ENCODE measurements at places on chromosomes 11 and 22.

DNA sequence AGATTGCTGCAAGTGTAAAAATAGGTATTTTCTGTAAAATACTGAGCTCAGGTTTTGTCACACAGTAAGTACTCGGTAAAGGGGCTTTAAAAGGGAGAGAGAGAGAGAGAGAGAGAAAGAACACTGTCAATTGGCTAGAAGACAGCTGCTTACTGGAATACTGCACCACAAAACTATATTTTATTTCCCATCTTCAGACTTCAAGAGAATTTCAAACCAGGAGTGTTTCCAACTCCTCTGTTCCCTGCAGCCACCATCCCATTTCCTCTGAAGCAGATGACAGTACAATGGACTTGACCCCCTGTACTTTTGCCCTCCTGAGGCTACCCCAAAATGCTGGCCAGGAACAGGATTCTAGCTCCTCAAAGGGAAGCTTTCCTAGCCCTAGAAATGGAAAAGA lies 89.7 kb downstream of the RELT start:
- no peak for DNase-seq

DNA sequence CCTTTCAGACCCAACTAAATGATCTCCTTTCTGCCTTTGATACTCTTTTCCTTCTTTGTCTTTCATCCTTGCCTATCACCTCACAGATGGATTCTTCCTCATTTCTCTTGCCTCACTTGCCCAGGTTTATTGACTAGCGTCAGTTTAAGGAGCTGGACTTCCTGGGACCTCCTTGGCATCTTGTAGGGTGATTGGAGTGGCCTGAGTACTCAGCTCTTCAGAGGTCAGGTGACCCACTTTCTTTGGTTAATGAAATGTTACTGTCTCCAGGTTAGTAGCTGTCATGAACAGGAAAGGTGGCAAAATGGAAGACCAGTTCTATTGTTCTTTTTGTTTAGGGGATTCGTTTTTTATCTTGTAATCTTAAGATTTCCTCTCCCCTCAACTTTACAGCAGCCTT lies 4.6 kb upstream of the BACE1-AS start:
- no peak for DNase-seq

DNA sequence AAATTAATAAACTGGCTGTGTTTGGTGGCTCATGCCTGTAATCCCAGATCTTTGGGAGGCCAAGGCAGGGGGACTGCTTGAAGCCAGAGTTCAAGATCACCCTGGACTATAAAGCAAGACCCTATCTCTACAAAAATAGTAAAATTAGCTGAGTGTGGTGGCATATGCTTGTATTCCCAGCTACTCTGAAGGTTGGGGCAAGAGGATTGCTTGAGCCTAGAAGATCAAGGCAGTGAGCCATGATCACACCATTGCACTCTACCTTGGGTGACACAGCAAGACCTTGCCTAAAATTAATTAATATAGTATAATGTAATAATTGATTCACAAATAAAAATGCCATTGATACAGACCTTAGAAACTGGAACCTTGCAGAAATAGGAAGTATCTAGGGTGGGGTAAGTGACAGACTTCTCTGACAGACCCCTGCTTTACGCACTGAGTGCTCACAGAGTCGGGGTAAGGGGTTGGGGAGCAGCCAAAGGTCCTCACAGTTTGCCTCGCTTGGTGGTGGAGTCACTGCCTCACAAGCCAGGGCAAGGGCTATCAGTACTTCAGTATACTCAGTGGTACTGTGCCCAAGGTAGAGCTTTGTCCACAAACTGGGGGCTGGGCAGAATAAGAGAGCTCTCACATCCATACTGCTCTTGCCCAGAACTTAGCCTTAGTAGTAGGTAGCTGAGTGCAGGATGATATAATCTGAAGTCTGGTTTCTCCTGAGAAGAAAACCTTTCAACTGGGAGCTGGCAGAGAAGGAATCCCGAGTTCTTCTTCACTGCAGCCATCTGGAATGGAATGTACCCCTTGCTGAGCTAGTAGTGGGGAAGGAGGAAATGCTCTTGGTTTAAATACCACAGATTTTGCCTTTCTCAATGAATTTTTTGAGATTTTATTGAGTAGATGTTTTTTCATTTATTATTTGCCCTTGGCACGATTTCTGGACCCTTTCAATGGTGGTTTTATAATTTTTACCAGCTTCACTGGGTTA lies 65.5 kb downstream of the EMSY start:
- DNase-seq: no peak

GRCh38 chr11:109306322-109306721 lies 115.7 kb upstream of the C11orf87 start:
- no peak for DNase-seq

DNA sequence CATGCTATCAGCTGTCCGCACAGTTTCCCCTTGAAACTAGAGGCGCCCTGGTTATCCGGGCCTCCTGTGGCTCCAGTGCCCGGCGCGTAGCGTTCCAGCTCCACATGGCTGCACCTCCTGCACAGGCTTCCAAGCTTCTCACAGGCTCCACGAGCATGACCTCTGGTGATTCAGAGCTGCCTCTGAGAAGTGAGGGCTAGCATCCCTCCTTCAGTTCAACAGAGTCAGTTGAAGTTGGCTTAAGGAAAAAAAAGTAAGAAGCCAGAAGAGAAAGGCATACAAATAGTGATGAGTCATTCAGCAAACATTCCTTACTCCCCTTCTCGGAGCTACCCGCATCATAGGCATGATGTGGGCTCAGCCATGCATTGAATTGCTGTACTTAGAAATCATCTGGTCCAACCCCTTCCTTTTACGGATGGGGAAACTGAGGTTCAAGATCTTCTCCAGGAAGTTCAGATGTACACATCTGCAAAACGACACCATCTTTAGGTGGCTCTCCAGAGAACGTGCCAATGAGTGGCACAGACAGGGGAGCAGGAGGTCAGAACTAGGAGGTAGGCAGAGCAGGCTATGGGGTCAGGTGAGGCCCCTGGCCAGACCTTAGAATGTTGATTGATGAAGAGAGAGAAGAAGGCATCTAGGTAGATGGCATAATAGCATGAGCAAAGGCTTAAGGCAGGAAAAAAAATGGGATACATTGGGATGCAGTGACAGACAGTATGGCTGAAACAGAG lies 216.3 kb upstream of the TBCEL start:
- DNase-seq: no peak

DNA sequence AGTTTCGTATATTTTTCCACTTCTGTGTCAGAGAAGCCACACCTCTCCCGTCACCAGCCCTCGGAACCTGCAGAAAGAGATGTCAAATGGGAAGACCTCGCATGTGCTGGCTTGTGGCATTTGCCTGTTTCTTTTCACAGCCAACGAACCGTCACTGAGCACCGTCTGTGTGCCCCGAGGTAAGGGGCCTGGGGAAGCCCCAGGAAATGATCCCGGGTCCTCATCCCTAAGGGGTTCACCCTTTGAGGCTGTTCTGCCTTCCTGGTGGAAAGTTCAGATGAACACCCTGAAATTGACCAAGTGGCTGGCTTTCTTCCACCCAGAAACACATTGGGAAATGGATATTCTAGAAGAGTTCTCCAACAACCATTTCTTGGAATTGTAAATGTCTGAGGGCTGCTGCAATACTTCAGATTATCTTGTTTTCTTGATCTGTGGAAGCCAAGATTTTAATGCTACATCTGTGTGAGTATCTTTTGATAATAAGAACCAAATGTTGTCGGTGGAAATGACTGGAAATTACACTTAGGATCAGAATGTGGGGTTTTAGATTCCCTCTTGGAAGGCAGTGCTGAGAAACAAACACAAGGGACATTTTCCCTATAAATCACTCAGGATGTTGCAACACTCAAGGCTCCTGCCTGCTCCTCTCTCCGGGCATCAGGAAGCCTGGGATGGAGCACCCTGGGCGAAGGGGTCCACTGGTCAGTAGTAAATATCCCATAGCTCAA lies 37.6 kb downstream of the RIBC2 start:
- no peak for DNase-seq

DNA sequence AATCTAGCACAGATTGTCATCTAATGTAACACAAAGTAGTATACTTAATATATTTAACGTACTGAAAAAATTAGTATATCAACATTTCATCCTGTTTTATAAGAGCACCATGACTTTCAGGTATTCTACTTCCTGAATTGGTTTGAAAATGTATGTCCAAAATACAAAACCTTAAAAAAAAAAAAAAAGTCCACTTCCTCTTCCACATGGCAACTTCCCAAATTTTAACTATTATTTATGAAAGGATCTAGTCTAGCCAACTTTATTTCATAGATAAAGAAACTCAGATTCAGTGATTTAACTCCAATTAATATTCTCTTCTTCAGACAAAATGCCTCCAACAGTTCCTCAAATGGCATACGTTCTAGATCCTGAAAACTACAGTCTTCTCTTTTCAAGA lies 44.0 kb downstream of the PIK3C2A start:
- DNase-seq: no peak

All from stimulated activated CD8-positive, alpha-beta memory T cell treated with anti-CD3 and anti-CD28 coated beads, Interleukin-12 subunit alpha, Interleukin-12 subunit beta, amount 100 ng/mL, for 1 hour (primary cell).